ENCODE measurements at places on chromosomes 2 and 18.

- no peak for DNase-seq
Observed at GRCh38 chr2:71299507-71299906, 32.1 kb upstream of the ZNF638 start.

GRCh38 chr2:182522405-182522896, 95.6 kb upstream of the PDE1A start:
- DNase-seq: no peak

- DNase-seq: no peak
Observed at GRCh38 chr2:65722028-65722778, 289.8 kb upstream of the SPRED2 start.

- no peak for DNase-seq
Observed at GRCh38 chr2:158599609-158600008, 142.9 kb downstream of the PKP4 start.

DNA sequence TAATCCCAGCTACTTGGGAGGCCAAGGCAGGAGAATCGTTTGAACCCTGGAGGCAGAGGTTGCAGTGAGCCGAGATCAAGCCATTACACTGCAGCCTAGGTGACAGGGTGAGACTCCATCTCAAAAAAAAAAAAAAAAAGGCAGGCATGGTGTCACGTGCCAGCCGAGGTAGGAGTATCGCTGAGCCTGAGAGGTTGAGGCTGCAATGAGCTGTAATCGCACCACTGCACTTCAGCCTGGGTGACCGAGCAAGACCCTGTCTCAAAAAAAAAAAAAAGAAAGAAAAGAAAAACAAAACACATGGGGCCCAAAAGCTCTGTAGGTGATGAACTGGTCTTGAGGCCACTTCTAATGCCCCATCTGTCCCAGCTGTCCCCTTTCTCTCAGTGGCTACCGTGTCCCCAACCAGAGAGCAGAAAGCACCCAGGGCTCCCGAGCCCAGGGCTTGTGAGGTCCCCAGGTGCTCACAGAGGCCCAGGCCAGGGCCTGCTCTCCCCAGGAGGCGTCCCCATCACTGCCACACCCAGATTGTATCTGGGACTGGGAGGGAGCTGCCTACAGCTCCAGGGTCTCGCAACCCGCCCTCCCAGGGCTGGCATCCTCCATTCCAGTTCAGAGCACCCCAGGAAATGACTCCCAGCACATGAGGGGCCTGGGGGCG, 8.5 kb downstream of the KLHL30 start:
- DNase-seq: no peak

- DNase-seq: no peak
Observed at GRCh38 chr2:121086450-121086849, 198.6 kb downstream of the TFCP2L1 start.

DNA sequence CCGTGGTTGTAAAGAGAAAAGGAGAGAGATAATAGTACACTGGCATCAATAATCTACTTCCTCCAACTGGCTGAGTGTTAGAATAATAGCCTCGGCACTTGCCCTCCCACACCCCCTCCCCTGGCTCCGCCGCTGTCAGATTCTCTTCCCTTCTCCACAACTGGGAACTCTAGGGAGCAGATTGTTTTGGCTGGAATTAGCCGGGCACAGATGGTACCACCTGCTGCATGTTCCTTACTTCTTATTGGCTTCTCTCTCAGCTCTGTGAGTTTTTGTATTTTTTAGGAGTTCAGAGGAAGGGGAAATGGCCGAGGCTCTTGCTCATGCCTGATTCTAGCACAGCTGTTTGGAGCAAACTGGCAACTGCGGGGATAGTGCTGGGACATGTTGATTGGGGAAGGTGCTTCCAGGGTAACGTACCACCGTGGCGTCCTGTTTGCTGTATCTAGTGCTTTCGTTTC, 140.0 kb downstream of the ZEB2 start:
- DNase-seq: no peak

GRCh38 chr18:13566941-13567746, 159.2 kb downstream of the FAM210A start:
- DNase-seq: no peak

- DNase-seq: no peak
Observed at GRCh38 chr18:60585670-60586069, 213.1 kb upstream of the MC4R start.

GRCh38 chr18:9104244-9104901, 1.9 kb downstream of the NDUFV2 start:
- DNase-seq: no peak

DNA sequence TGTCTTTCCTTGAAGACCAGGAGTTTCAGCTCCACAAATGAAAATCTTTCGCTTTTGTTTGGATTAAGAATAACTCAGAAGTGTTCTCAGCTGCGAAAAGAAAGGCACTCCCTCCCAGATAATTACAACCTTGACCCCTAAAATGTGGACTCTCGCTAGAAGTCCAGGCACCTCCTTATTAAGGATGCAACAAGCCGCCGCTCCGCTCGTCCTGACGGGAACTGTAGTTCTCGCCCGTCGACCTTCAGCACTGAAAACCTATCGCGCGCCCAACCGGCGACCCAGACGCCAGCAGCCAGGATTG, 559 bp downstream of the IMMT start:
- no peak for DNase-seq

DNA sequence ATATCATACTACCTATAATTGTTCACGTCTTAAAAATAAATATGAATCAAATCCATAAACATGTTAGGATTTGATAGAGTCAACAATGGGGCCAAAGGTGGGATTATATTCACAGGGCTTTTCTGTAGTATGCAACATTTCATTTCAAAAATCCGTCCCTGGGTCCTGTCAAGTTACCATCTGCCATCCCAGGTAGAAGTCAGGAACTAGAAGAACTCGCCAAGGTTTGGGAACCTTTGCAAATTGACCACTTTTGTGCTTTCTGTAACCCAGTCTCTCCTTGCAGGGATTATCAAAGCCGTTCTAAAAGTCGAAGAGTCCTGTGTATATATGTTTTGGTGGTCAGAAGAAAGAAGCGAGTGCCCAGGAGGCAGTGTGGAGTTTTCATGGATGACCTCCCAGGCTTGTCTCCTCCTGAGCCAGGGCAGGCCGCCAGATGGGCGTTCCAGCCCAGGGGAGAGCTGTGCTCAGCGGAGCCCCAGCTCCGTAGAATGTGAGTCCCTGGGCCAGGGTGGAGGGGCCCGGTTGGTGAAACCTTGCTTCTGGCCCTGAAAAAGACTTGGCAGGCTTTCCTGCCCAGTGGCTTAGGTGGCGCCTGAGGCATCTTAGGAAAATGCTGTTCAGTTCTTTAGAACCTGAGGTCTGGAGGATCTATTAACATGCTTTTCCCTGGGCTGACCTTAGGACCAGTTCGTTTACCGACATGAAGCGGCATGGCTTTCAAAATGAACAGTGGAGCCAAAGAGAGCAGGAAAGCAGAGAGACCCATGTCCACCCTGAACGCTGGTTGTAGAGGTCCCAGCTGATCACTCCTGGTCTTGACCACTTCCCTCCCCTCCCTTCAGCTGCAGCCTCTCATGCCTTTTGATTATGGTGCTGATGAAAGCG, 69.2 kb downstream of the LONRF2 start:
- no peak for DNase-seq

GRCh38 chr2:213691351-213691750, 407.1 kb downstream of the SPAG16 start:
- no peak for DNase-seq

GRCh38 chr2:217994776-217995274, 8.0 kb downstream of the TNS1 start:
- DNase-seq: no peak

DNA sequence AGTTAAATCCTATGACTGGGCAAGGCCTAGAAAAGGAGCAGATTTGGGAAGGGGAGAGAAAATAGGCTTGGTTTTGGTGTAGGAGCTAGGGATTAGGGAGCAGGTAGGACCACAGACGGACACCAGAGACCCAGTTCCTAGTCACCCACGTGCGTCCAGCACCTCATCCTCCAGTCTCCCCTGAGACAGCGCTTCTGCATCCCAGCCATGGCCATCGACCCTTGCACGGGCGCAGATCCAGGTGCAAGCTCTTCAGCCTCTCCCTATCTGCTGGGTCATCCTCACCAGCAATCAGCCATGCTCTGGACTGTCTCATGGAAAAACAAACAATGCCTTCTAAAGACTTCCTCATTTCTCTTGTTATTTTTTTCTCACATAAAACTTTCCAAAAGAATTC, 246.8 kb upstream of the RAB6C start:
- DNase-seq: no peak

GRCh38 chr18:79733986-79734770, 54.6 kb downstream of the CTDP1 start:
- DNase-seq: peak; percentile 8

GRCh38 chr2:206700156-206700555, 18.0 kb downstream of the DYTN start:
- DNase-seq: no peak

DNA sequence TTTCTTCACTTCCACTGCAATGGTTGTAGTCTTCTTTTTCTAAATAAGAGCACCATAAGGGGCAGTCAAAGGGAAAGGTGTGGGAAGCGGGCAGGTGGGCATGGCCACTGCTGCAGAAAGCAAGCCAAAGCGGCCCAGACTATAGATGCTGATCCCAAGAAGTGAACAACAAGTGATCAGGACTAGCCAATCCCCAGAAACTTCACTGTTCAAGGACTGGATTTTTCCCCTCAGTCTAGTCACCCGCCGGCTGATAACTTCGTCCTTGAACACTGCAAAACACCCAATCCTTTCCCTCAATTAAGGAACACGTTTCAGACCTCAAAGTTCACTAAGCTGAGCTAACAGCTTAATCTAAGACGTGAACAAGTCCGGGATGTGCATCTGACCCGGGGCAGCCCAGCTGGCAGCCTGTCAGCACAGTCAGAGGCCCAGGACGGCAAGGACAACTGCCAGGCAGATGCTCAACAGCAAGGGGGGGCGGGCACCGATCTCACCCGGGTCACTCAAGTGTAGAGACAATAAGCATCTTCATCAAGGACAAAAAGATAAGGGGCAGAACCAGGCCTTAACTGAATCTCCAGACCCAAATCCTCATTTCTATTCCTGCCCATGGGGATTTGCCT, 59.8 kb downstream of the HDLBP start:
- no peak for DNase-seq

GRCh38 chr2:235582081-235582686, 88.3 kb downstream of the AGAP1 start:
- no peak for DNase-seq

GRCh38 chr18:47984991-47985390, 54.5 kb upstream of the SMAD2 start:
- no peak for DNase-seq

DNA sequence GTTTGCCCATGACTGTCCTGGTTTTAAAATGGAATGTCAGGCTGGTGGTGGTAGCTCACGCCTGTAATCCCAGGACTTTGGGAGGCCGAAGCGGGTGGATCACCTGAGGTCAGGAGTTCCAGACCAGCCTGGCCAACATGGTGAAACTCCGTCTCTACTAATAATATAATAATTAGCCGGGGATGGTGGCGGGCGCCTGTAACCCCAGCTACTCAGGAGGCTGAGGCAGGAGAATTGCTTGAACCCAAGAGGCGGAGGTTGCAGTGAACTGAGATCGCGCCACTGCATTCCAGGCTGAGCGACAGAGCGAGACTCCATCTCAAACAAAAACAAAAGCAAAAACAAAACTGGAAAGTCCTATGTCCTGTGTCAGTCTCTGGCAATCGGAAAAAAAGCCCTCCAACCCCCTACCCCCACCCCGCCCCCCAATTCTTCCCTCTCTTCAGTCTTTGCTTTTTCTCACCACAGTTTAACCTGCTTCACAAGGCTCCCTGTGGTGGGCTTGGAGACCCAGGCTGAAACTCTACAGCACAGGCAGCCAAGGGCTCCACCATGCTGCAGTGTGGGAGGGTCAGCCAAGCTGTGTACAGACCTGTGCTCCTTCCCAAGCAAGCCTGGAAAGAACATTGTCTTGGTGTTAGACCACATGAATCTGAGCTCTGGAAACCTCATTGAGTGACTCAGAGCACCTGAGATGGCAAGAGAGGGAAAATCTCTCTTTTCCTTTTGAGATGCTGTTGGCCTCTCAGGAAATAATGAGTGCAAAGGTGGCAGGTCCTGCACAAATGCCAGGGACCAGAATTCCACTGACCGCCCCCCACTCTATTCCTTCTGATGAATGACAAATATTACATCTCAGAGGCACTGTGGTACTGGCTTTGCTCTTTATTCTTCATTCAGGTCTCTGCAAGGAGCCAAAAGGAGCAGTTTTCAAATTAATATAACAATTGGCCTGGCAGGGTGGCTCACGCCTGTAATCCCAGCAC, 16.7 kb downstream of the MYCN start:
- no peak for DNase-seq

DNA sequence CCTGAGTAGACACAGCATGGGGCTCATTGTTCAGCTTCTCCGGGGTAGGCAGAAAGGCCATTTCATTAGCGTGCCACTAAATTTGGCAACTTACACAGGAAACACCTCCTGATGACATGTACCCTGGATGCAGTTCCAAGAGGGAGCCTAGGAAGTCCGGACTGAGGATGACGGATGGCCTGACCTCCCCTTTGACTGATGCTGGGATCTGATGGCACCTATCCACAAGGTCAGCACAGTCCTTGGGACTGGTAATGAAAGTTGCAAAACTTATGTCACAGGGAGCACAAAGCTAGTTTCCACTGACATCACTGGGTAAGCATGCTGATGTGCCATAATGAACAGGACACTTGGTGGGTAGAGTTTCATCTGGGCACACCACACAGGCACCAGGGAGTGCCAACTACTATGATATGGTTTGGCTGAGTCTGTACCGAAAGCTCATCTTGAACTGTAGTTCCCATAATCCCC, 126.7 kb upstream of the ARL4C start:
- DNase-seq: no peak

- DNase-seq: no peak
Observed at GRCh38 chr2:128299628-128300027, 19.0 kb downstream of the HS6ST1 start.

GRCh38 chr2:979069-979928, 28.6 kb downstream of the SNTG2 start:
- DNase-seq: no peak

- DNase-seq: no peak
Observed at GRCh38 chr2:219995991-219996765, 368.7 kb downstream of the SLC4A3 start.
